Stimulated activated CD4-positive, alpha-beta T cell treated with anti-CD3 and anti-CD28 coated beads, Interleukin-1b, Interleukin-23, amount 100 ng/mL, for 24 hours (primary cell): ENCODE measurements at places on chromosomes 4 and X.
A peak's percentile ranks its signal among the peaks of the same experiment; 100 is the strongest.

DNA sequence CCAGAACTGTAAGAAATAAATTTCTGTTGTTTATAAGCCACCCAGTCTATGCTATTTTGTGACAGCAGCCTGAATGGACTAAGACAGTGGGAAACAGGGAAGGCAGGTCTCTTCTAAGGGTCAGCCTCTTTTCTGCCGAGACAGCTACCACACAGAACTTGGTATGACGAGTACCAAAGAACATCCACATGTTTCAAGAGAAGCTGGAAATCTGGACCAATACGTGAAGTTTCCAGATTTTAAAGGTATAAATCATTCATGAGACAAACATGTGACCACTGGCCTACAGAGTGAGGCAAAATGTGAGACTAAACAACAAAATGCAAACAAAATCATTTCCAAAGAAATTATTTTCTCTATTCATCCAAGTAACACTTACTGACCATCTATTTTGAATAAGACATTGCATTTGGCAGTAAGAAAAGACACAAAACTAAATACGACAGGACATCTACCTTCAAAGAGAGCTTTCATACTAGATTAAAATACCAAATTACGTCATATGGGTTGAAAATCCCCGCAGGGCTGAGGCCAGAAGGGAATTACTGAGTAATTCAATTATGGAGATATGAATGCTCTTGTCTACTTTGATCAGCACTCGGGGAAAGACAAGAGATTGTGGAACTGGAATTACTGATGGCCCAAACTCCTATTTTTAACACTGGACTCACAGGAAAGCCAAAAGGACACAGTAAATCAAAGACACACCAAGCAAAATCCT lies 7.2 kb downstream of the SCARB2 start:
- no peak for DNase-seq

- DNase-seq, result no peak
Observed at GRCh38 chr4:27357283-27357682, 496.6 kb downstream of the STIM2 start.

DNA sequence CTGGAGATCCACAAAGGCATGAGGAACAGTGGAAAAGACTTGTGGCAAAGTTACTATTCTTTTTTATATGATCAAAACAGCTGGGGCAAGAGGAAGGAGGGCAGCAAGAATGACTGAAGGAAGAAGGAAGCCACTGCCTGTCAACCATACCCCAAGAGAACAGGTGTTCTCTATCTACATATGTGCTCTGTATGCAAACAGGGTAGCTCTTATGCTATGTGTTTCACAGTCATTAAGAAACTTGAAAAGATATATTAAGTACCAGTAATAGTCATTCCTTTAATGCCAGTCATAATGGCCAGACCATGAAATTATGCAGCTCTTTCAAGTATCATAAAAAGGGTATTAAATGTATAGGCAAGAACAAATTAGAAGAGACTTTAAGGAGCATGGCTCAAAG lies 363.9 kb downstream of the KLHL13 start:
- no peak for DNase-seq

DNA sequence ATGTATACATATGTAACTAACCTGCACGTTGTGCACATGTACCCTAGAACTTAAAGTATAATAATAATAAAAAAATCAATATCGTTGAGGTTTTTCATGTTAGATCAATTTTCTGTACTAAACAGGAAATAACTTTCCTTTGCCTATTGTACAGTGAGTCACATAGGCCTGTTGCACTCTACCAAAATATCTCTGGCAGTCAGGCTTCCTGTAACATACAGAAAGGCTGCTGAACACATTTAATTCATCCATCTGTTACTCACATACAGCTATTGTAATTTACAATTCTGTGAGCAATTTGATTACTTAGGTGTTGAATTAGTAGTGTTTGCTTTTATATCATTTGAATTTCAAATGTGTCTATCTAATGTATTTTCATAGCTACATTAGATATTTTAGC lies 427.8 kb downstream of the TMA16 start:
- no peak for DNase-seq

DNA sequence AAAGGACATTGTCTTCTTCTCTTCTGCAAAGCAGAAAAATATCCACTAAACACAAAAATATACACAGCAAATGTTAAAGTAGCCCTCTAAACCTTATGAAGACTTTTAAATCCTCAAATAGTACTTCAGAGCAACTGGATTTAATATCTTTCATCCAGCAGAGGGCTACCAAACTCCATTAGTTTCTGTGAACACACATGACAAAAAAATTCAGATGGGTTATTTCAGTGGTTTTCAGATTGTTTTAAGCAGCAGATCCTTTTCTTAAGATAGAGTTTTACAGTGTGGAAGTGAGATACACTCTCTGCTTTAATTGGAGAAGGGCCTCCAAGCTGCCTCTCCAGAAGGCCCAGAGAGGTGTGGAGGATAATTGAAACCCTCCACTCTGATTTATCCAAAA lies 56.7 kb downstream of the ANK2 start:
- DNase-seq, result no peak

DNA sequence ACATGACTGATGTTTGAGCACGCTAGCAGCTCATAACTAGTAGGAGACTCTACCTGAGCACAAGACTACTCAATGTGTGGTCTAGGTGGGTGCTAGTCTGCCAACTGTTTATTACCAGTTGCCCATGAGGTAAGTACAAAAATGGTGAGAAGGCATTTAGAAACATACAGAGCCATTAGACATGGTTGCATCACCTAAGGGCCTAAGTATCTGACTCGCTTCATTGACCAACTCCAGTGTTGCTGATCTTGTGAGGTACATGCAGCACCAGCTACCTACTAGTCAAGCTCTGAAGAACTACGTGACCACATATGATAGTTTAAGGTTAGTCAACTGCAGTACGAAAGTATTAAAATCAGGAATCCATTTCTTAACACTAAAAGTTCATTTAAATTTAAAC lies 39.9 kb downstream of the APBB2 start:
- no peak for DNase-seq

DNA sequence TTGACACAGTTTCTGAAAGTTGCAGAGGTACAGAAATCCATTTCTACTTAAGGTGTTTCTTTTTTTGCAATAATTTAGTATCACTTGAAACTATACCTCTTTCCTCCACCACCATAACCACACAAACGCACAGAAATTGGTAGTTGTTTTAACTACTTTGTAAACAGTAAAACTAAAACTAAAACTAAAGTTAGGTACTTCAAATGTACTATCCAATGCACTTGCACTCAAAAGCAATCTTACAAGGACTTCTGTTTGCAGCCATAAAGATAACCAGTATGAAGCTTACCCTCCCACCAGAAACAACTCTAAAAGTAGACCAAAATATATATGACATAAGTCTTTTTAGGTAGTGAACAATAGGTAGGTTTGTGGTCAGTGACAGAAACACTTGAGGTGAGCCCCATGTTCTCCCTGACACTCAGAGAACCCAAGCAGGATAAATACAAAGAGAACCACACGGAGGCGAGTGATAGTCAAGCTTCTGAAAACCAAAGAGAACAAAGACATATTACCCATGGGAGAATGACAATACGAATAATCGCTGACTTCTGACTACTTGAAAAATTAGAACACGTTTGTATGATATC lies 72.2 kb upstream of the VBP1 start:
- no peak for DNase-seq

- DNase-seq, result no peak
Observed at GRCh38 chr4:169619518-169619957, 840 bp upstream of the CLCN3 start.

DNA sequence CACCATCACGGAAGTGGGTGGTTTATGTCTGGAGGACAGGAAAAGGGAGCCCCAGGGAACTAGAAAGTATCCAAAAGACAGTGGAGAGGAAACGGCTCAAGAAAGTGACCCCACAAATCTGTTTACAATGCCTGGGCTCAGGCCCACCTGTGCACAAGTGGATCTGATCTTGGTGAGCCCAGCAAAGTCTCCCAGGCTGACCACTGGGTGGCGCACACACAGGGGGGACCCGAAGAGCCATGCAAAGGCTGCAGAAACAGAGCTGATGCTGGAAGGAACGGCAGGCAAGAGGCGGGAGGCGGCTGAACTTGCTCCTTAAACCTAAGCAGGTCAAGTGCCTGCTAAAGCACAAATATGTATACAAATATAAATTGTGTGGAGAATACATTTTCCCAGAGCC lies 9.6 kb downstream of the HAUS7 start:
- no peak for DNase-seq

GRCh38 chrX:110213183-110213582 lies 104.7 kb downstream of the AMMECR1 start:
- no peak for DNase-seq

- DNase-seq, result no peak
Observed at GRCh38 chr4:15034071-15034764, 31.9 kb downstream of the CPEB2 start.

GRCh38 chrX:34365471-34365870 lies 233.4 kb upstream of the FAM47A start:
- no peak for DNase-seq

GRCh38 chrX:141455103-141455502 lies 129.4 kb downstream of the SPANXA1 start:
- DNase-seq, result no peak

DNA sequence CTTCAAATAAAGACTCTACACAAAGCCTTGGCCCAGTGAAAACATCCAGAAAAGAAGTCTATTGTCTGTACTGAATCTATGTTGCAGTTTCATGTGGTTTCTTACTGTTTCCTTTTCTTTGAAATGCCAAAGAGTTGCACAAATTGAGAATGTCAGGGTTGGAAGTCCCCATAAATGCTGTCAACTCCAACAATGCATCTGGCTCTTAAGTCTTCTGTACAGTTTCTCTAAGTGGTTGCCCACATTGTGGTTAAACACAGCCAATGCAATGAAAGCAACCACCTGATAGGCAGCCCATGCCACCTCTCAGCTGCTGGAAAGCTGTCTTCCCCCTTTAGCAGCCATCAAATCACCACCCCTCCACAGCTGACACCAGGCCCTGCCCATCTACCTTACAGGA lies 67.2 kb upstream of the C1GALT1C1 start:
- no peak for DNase-seq

GRCh38 chrX:36626898-36627297 lies 381.3 kb upstream of the FAM47C start:
- DNase-seq, result no peak

GRCh38 chr4:141609243-141609642 lies 27.1 kb upstream of the IL15 start:
- DNase-seq, result no peak

DNA sequence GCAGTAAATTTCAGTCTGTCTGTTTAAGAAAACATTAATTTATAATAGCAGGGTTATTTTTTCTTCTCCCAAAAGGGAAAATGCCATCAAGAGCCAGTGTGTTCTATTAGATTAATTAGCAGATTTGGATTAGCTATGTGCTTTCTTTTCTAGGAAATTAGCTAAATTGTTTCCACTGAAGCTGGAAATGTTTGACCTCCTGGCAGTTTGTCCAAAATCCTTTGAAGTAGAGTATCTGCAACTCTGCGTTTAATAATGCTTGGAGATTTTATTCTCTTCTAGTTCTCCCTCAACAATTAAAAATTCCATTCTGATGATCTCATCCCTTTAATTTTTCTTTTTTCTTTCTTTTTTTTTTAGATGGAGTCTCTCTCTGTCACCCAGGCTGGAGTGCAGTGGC lies 27.1 kb upstream of the HOPX start:
- no peak for DNase-seq

GRCh38 chrX:15107367-15107988 lies 162.4 kb downstream of the ASB9 start:
- DNase-seq, result no peak

DNA sequence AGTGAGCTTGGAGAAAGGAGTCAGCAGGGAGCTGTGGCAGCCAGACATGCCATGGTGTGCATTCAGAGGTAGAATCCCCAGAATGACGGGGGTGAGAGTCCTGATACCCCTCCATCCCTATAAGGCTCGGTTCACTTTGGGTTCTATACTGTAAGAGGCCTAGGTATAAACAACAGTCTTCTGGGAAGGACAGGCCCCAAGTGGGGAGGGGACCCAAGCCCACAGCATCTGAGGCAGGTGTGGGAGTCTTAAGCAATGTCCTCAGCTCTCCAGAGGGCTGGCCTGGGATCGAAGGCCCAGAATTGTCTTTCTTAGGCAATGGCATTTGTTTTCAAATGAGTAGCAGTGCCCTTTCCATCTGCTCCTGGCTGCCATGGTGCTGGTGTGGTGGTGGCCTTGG lies 50.2 kb upstream of the MAMLD1 start:
- DNase-seq, result no peak

GRCh38 chr4:104743215-104743653 lies 248.5 kb upstream of the CXXC4 start:
- no peak for DNase-seq

DNA sequence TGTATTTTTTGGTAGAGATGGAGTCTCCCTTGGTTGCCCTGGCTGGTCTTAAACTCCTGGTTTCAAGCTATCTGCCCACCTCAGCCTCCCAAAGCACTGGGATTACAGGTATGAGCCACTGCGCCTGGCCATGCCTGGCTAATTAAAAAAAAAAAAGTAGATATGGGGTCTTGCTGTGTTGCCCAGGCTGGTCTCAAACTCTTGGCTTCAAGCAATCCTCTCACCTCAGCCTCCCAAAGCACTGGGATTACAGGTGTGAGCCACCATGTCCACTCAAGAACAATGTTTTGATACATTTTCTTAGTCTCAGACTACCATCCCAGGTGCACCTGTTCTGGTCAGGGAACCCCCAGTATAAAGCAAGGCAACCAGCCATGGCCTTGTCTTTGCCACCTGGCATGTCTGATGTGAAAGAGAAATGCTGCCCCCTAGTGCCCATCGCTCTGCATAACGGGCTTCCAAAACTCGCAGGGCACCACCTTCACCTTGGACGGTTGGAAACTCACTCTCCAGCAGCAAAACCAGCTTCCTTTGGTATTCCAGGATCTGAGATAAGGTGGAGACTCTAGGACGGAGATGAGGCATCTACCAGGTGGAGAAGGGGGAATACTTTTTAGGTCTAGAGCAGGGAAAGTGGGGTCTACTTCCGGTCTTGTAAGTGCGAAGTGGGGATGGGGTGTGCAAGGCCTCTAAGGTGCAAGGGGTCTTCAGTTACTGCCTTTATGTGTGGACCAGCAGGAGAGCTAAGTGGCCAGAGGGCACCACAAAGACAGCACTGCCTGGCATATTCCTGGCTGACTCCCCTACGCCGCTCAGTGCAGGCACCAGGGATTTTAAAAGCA lies 47.7 kb upstream of the AFAP1 start:
- peak; percentile 63 for DNase-seq

DNA sequence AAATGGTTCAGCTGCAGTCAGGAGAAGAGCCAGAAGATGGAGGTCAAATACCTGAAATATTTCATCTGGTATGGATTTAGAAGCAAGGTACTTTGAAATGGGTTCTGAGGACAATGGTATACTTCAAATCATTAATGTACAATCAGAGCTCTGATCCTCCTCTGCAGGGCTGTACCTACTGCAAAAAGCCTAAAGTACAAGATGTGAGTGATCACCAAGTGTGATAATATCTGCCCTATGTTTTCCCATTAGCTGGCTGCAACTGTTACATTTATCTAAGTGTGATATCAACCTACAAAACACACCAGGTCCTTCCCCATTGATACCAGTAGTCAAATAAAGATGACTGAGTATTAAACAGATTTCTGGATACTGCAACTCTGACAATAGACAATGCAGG lies 25.1 kb downstream of the HDX start:
- no peak for DNase-seq

GRCh38 chr4:177087060-177087459 lies 222.6 kb upstream of the NEIL3 start:
- no peak for DNase-seq
